ENCODE measurements at places on chromosomes 5 and 9.

DNA sequence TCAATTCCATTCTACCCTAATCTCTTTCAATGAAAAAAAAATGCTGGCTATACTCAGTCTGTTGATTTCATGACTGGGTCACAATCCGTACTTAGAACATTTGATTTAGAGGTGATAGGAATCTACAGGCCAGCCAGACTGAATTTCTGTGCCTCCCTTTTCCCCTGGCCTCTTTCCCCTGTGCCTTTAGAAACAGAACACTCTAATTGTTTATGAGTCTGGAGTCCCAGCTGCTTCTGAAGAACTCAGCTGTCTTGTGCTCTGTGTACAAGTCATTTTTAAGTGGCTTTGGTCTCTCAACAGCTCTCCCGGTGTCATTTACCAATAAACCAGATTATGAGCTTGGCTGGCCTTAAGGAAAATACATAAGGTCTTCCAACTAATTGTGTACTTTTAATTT lies 94.1 kb upstream of the ITGA2 start:
- no peak for DNase-seq

- no peak for DNase-seq
Observed at GRCh38 chr9:136348691-136349090, 14.9 kb downstream of the DNLZ start.

DNA sequence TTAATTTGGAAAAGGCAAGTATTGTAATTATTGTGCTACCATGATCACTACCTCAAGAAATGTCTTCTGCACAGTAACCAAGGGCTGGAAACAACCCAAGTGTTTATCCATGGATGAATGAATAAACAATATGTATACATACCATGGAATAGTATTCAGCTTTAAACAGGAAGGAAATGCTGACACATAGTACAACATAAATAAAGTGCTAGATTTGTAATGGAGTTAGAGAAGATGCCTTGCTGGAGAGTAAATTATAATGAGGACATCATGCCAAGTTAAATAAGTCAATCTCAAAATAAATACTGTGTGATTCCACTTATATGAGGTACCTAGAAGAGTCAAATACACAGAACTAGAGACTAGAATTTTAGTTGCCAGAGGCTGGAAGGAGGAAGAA lies 160.0 kb downstream of the CCDC192 start:
- DNase-seq, result no peak

GRCh38 chr5:145787001-145787400 lies 48.1 kb downstream of the PRELID2 start:
- no peak for DNase-seq

DNA sequence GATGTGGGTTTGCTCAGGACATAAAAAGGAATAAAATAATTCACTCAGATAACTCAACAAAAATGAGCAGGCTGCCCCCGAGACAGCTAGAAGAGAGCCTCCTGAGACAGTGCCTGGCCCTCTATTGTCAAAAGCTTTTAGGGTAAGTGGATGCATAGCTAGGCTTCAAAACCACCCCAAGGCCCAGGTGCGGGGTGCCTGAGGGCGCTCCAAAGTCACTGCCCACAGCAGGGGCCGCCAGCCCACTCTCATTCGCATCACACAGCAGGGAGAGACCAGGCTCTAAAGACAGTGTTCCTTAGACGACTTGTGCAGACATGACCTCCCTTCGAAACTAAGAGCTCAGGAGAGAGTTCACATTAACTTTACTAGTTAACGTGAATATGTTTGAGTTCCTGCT lies 271.5 kb downstream of the FSTL4 start:
- DNase-seq, result no peak

GRCh38 chr9:71977003-71977402 lies 65.6 kb downstream of the C9orf85 start:
- DNase-seq, result no peak

DNA sequence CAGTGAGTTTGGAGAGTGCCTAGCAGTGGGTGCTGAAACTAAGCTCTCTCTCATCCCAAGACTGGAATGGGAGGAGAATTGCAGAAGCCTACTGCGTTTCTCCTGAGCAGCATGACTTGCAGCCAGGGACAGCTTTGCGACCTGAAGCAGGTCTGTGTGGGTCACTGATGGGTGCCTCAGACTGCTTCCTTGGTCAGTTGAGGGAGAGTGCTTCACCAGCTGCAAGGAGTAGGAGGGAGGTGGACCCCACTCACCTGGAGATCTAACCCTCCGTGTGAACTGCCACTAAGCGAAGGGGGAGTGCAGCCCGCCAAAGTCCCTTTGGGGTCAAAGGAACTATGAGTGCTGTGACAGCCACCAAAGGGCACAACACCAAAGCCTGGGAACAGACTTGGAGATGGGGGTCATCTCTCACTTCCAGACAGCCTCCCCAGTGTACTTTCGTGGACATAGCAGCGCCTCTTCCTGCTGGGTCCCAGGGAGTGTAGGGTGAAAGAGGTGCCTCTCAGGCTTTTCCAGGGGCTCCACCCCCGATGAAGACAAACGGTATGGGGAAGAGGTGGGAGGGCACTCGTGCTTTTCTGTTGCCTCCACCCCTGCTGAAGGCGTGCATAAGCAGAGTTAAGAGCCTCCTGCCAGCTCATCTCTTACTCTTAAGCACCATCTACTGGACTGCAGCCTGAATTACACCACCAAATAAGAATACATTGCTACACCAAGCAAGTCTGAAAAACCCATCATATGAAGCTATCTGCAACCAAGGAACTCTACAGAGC lies 34.3 kb upstream of the MACIR start:
- no peak for DNase-seq

- DNase-seq, result no peak
Observed at GRCh38 chr5:11494340-11494739, 409.9 kb downstream of the CTNND2 start.

DNA sequence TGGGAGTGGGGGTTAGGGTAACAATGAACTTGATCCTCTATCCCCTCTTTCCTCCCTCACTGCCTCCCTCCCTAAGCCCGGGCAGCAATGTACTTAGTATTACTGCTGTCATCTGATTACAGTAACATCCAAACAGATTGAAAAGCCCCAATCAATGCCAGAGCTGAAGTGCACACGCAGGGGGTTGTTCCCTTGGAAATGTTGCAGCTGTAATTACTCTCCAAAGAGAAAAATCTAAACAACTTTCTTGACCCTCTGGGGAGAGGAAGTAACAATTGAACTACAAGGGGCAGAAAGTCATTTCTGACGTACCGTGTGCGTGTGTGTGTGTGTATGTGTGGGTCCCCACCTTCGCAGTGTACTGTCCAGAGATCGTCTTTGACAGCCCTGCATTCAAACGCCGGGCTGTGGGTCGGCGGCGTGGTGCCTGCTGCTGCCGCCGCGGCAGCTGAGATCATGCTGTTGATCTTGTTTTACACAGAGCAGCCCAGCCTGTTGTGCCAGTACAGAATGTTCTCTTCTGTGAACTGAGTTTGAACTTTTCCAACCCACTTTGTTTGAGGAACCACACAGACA lies 66.0 kb upstream of the KLF9 start:
- peak; percentile 85 for DNase-seq

DNA sequence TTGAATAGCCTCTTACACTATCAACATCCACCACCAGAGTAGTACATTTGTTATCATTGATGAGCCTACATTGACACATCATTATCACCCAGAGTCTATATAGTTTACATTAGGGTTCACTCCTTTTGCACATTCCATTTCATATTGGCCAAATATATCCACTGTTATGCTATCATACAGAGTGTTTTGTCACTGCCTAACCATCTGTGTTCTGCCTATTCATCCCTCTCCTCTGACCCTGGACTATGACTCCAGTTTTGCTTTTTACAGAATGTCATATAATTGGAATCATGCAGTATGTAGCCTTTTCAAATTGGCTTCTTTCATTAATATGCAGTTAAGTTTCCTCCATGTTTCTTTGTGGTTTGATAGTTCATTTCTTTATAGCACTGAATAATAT lies 904.7 kb downstream of the TLE1 start:
- DNase-seq, result no peak

DNA sequence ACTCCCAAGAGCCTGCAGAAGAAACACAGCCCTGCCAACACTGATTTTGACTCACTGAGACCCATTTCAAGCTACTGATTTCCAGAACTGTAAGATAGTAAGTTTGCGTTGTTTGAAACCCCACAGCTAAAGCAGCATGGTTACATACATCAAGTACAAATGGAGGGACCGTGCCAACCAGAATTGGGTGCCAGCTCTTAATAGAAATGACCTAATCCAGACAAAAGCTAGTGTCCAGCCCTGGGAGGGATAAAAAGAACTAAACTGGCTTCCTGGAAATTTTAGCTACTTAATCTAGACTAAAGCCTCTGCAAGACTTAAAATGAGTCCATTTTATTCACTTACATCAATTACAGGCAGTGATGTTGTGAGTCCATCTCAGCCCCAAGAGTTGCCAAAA lies 122.6 kb downstream of the ADAMTS12 start:
- DNase-seq, result no peak

- DNase-seq, result no peak
Observed at GRCh38 chr9:105219291-105219805, 25.1 kb upstream of the SLC44A1 start.

- no peak for DNase-seq
Observed at GRCh38 chr9:98385751-98386150, 130.3 kb upstream of the TBC1D2 start.

GRCh38 chr5:135030123-135030955 lies 3.7 kb downstream of the PITX1 start:
- no peak for DNase-seq

GRCh38 chr5:168176251-168176650 lies 115.2 kb upstream of the WWC1 start:
- DNase-seq, result no peak

All from osteocyte (in vitro differentiated cells).